ENCODE measurements at places on chromosomes 2 and 18.

GRCh38 chr2:18209934-18210639, 331.6 kb downstream of the KCNS3 start:
- DNase-seq = no peak

GRCh38 chr2:49225126-49225525, 70.8 kb upstream of the FSHR start:
- no peak for DNase-seq

GRCh38 chr2:140586379-140586778, 1544.4 kb downstream of the LRP1B start:
- DNase-seq = no peak

DNA sequence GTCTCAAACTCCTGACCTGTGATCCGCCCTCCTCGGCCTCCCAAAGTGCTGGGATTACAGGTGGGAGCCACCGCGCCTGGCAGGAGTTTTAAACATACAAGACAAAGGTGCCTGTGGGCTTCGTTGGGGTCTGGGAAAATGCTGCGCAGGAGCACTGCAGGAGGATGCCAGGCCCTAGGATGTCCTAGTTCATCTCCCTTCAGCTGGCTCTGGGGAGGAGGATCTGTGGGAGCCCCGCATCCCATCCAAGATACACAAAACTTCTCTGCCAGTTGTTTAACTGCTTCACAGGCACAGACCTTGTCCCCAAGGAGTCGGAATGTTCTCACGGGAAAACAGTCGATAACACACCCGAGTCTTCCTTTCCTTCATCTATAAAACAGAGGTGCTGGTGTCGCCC, 89.1 kb downstream of the POLR1A start:
- no peak for DNase-seq

DNA sequence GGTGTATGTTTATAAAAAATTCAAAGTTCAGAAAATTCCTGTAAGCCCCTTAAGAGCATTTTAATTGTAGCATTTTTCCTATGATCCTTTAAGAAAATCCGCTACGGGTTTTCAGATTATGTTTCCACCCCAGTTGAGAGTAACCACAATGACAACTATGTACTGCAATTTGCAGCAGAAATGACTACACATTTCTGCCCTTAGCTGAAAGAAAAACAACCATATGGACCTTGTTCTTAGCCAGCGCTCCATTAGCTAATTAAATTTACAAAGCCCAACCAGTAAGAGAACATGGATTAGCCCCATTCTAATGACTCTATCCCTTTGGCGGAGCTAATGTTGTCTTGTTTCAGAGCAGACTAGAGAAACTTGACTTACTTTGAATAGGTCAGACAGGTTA, 247.6 kb downstream of the SLC8A1 start:
- DNase-seq = no peak

DNA sequence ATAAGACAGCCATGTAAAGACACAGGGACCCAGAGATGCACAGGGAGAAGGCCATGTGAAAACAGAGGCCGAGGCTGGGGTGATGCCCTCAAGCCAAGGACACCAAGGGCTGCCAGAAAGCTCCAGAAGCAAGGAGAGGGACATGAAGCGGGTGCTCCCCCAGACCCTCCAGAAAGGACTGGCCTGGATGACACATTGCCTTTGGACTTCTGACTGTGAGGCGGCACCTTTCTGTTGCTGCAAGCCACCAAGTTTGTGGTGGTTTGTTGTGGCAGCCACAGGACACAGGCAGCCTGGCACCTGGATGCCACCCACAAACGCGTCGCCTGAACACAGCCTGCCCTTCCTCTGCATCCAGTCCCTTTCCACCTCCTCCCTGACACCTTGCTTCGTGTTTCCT, 67.1 kb downstream of the RHOB start:
- DNase-seq = no peak

DNA sequence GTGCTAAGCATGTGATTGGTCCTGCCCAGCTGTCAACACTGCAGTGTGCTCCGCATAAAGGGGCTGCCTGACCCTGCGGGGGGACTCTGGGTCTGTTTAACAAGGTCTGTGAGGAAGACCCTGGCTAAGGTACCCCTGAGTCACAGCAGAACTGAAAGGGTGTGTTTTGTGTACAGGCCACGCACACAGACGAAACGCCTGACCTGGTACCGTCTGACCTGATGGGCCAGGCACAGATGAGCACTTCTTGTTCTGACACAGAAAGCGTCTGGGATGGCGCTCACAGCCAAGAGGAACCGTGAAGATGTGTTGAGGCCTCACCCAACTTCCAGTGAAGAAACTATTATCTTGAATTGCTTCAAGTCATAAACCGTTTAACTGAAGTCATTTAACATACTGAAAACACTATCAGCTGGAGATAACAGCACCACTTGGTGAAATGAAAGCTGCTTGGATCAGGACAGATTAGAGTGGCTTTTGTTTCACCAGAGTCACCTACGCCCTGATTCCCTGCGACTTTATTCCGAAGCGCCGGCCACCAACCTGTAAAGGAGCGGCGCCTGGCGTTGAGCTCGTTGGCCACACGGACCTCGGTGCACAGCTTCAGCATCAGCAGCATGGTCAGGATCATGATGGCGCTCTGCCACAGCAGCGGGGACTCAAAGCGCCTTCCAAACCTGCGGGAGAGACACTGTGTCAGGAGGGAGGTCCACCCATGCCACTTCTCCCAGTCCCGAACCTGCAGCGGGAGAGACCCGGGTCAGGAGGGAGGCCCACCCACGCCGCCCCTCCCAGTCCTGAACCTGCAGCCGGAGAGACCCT, 8.5 kb downstream of the SLC66A2 start:
- DNase-seq = no peak

- no peak for DNase-seq
Measured at GRCh38 chr2:153140498-153140897, 338.1 kb downstream of the RPRM start.

DNA sequence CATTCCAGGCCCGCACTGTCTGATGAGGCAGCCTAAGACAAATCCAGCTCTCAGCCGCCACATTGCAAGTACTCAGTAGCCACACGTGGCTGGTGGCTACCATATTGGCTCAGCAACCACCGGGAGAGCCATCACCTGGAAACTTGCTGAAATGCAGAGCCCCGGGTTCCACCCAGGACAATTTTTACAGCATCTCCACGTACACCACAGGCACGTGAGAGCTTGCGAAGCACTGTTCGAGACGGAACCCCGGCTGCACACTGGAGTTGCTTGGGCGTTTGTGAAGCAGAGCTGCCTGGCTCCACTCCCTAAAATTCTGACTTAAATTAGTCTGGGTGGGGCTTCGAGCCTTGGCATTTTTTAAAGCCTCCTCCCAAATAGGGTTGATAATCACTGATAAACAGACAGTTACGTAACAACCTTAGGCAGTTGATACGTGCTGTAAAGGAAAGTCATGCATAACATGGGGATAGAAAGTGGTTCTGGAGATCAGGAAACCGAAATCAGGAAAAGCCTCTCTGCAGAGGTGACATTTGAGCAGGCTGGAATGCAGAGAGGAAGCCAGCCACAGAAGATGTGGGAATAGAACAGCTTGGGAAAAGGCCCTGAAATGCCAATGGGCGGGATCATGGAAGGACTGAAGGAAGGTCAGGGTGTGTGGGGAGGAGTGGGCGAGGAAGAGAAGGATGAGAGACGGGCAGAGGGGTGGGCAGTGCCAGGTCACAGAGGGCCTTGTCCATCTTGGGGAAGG, 6.2 kb downstream of the ASAP2 start:
- no peak for DNase-seq

GRCh38 chr2:43224131-43224570, 2.3 kb downstream of the ZFP36L2 start:
- peak; percentile 52 for DNase-seq

DNA sequence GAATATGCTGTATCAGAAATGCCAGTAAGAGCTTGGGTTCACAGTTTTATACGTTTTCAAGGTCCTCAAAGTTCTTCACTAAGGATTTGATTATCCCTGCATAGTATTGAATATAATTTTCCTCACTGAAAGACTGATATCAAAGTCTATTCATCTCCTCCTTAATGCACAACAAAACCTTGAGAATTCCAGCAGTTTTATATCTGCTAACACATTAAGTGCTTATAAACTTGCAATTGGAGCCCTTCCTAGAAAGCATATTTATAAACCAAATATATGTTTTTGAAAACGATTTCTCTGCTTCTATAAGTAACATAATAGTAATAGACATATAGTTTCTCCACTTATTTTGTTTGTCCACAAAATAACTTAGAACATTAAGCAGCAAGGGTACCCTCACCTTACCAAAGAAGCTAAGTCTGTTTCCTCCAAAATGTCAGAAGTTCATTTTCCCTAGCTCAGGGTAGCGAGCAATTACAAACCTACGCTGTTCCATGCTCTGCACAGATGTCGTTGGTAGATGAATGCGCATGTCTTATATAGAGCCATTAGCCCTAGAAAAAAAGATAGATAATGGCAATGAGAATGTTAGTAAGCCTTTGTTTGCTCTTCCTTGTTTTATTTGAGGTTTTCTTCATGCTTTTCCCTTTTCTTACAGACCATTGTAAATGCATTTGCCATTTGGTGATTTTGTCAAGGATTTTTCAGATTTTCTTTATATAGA, 213.2 kb downstream of the RBM43 start:
- no peak for DNase-seq

- no peak for DNase-seq
Measured at GRCh38 chr2:121085801-121086200, 199.2 kb downstream of the TFCP2L1 start.

GRCh38 chr18:63155169-63155852, 164.3 kb downstream of the BCL2 start:
- DNase-seq = peak; percentile 36

- DNase-seq = no peak
Measured at GRCh38 chr2:179619947-179620467, 241.4 kb downstream of the ZNF385B start.

DNA sequence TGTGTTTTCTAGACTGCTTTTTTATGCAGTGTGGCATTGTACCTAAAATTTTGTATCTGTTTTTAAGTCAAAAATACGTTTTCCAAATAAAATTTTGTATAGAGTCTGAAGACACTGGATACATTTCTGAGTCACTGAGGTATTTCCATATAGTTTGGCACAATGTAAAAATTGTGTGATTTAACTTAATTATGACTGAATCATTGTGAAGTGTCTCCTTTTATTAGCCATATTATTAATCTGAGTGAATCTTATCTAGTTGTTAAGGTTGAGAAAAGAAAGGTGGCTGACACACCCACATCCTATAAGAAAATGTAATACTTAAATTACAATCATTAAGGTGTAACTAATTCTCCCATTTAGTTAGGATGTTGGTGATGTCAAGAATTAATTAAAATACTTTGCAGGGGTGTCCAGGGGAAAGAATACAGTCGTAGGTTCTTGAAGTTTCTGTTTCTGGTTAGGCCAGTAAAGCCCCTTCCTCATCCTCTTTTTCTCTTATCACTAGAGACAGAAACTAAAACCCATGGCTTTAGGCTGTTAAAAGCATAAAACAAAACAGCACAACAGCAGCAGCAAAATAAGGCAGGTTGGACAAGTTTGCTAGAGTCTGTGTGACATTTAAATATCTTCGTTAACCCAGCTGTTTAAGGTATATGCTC, 71.6 kb downstream of the UBE2E3 start:
- no peak for DNase-seq

GRCh38 chr2:167964650-167965413, 282.6 kb downstream of the STK39 start:
- no peak for DNase-seq

GRCh38 chr18:57915865-57916582, 112.9 kb upstream of the ATP8B1 start:
- no peak for DNase-seq

GRCh38 chr18:48994044-48994651, 43.4 kb upstream of the SMAD7 start:
- no peak for DNase-seq

GRCh38 chr18:41395695-41396094, 559.3 kb upstream of the PIK3C3 start:
- no peak for DNase-seq

DNA sequence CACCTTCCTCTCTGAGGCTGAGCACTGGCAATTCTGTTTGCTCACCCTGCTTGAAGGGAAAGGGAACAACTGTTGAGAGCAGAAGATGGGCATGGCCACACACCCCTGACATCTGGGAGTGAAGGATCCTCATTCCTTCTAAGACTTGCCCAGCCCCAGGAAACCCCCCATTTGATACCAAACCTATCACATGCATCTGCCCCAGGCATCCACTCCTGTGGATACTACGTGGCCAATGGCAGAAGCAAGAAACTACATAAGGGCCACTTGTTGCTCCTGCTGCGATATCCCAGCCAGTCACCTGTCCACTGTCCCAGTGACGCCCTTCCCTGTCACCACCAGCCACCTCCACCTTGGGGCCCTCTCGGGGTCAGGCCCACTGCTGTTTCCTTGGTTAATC, 185.2 kb downstream of the SMAD2 start:
- DNase-seq = no peak

- no peak for DNase-seq
Measured at GRCh38 chr2:9095690-9096089, 92.2 kb upstream of the MBOAT2 start.

GRCh38 chr2:57725337-57725947, 321.2 kb upstream of the VRK2 start:
- no peak for DNase-seq

- no peak for DNase-seq
Measured at GRCh38 chr2:174786066-174786725, 21.9 kb upstream of the CHRNA1 start.

DNA sequence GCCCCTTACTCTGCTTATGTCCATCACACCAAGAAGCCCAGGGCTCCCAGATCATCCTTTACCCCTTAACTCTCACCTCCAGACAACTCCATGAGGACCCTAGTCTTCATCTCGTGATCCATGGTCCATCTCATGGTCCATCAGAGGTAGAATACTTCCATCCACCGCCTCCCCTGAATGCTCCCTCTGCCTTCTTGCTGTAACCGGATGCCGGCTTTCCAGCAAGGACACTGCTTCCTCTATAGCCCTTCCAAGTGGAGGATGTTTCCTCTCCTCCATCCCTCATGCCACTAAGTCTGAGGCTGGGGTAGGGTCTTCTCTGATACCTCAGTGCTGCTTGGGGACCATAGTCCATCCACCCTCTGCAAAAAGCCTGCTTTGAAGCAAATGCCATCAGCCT, 118.6 kb upstream of the SIX2 start:
- no peak for DNase-seq

DNA sequence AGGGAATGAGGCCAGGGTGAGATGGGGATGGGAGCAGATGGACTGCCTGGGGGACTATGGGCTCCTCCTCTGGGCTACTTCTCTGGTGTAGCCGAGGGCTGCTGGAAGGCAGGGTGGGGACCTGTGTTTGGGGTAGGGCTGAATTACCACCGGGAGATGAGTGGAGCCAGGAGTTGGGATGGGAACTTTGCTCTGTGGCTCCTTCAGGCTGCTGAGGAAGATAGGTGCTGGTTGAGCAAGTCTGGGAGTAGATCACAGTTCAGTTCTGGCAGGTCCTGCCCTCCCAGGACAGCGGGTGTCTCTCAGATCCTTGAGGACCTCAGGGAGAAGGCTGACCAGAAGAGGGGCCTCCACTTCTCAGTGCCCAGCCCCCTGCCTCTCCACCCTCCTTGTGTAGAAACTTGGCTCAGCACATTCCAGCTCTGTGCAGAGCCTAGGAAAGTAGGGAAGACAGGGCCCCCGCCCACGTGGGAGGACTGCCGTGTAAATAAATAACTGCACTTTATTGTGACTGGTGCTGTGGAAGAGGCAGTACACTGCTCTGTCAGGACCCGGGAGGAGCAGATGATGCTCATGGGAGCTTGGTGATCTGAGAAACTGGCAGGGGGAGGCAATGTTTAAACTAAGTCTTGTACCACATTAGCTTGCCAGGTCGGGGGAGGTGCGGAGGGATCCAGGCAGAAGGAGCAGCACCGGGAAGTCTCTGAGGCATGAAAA, 15.3 kb downstream of the TET3 start:
- no peak for DNase-seq

- no peak for DNase-seq
Measured at GRCh38 chr18:37639846-37640245, 74.2 kb upstream of the CELF4 start.

GRCh38 chr18:7338846-7339245, 108.0 kb downstream of the LRRC30 start:
- no peak for DNase-seq

Measured in stimulated activated CD4-positive, alpha-beta T cell treated with anti-CD3 and anti-CD28 coated beads, TNF-alpha, amount 100 ng/mL, for 1 hour (primary cell).